GM23248 (cell line): ENCODE measurements at places on chromosomes 12 and 14.

- H3K27ac ChIP-seq, result no peak overlapping the region
- H3K36me3 ChIP-seq, result no peaks in the 10 kb centered on the region
- no peaks in the 10 kb centered on the region for H3K4me1 ChIP-seq
- no peak for DNase-seq
Observed at GRCh38 chr12:3375326-3375725, 115.7 kb upstream of the PRMT8 start.

DNA sequence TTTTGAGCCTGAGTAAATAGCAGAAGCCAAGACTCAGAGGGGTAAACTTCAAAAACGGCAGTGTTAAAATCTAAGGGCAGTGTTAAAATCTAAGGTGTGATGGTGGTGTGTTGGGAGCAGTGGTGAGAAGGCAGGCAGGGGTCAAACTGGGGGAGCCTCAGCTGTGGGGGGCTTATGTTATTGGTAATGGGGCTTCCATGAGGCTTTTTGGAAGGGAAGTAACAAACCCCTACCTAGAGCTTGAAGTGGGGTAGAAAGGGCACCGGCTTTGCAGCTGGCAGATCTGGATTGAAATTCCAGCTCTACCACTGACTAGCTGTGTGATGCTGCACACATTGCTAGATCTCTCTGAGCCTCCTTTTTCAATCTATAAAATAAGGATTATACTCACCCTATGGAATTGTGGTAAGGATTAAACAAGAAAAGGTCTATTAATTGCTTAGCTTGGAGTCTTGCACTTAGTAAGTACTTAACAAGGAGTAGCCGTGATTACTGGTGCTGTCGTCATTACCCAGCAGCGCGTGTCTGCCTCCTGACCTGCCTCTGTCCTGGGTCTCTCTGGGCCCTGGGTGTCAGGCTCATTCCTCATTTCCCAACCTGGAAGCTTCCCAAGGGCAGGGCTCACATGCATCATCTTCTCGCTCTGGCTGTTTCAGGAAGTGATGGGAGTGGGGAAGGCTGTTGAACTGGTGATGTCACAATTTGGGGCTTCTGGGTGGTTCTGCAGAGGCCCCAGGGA is 18.5 kb upstream of the KRT80 start:
- H3K4me3 ChIP-seq, result no peak overlapping the region
- H3K4me1 ChIP-seq, result peaks cover 38% of the 10 kb centered on the region
- no peaks in the 10 kb centered on the region for H3K36me3 ChIP-seq
- no peaks in the 10 kb centered on the region for H3K27me3 ChIP-seq

GRCh38 chr12:4275016-4275869 is 1.7 kb downstream of the CCND2 start:
- peaks cover 84% of the 10 kb centered on the region for H3K27me3 ChIP-seq
- peak overlapping the region; percentile 58 for H3K4me3 ChIP-seq
- peak; percentile 57 for DNase-seq
- no peaks in the 10 kb centered on the region for H3K36me3 ChIP-seq

GRCh38 chr12:3905664-3906063 is 32.5 kb upstream of the PARP11 start:
- no peak overlapping the region for H3K27ac ChIP-seq
- DNase-seq, result no peak
- no peak overlapping the region for H3K4me3 ChIP-seq
- no peaks in the 10 kb centered on the region for H3K4me1 ChIP-seq
- H3K36me3 ChIP-seq, result no peaks in the 10 kb centered on the region

DNA sequence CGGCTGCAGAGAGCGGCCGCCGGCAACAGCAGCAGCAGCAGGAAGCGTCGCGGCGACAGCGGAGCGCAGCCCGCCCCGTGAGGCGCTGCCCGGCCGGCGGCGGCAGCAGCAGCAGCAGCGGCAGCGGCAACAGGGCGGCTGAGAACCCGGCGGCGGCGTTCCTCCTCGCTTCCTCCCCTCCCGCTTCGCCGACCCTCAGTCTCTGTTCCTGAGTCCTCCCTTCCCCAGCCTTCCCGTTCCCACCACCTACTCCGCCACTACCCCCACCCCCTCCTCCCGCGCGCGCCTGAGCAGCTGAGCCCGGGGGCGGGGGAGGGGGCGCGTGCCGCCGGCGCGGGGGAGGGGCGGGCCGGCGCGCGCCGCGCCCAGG is 310 bp downstream of the BICDL1 start:
- H3K27me3 ChIP-seq, result peaks cover 54% of the 10 kb centered on the region
- H3K4me1 ChIP-seq, result no peaks in the 10 kb centered on the region
- no peak overlapping the region for H3K27ac ChIP-seq
- H3K36me3 ChIP-seq, result no peaks in the 10 kb centered on the region

- no peaks in the 10 kb centered on the region for H3K36me3 ChIP-seq
- H3K27me3 ChIP-seq, result peaks cover 35% of the 10 kb centered on the region
- no peak for DNase-seq
- no peak overlapping the region for H3K4me3 ChIP-seq
- H3K4me1 ChIP-seq, result no peaks in the 10 kb centered on the region
Observed at GRCh38 chr14:64698903-64699302, 5.3 kb upstream of the PLEKHG3 start.

DNA sequence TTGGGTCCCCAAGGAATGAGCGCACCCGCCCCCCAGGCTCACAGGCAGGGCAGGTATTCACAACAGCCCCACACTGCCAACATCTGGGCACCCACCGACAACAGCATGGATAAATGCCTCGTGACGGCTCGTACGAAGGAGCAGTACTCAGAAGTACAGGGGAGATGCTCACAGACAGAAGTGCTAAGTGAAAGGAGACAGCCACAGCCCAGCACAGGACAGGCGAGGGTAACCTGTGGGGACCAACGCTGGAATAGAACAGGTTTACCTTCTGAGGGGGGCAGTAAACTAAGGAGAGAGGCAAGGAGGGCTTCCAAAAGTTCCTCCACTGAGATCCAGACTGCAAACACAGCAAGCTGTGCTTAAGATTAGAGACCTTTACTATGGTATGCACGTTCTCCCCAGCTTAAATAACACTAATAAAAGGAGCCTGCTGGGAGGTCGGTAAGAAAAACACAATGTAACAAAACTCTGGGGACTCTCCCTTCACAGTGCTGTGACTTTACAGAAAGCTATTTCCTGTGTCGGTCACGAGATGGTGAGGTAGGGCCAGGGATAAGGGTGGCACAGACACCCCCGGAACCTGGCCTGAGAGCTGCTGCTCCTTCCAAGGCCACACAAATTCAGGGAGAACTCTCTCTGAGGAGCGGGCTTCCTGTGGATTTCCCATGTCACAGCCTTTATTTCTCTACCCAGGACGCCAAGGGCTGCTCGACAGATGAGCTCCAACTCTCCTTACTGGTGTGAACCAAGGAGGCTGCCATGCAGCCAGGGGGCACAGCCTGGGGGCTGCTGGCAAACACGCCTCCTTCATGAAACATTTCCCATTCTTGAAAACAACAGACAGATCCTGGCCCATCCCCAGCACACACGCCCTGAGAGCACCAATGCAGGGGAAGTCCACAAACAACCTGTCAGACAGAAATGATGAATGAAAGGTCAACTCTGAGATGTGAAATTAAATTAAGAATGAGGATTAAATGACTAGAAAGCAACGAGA is 26.3 kb downstream of the SLC15A4 start:
- H3K27ac ChIP-seq, result no peak overlapping the region
- no peak overlapping the region for H3K4me3 ChIP-seq
- no peaks in the 10 kb centered on the region for H3K27me3 ChIP-seq
- peaks cover 20% of the 10 kb centered on the region; the same call in 1 of the 2 replicates for H3K36me3 ChIP-seq

DNA sequence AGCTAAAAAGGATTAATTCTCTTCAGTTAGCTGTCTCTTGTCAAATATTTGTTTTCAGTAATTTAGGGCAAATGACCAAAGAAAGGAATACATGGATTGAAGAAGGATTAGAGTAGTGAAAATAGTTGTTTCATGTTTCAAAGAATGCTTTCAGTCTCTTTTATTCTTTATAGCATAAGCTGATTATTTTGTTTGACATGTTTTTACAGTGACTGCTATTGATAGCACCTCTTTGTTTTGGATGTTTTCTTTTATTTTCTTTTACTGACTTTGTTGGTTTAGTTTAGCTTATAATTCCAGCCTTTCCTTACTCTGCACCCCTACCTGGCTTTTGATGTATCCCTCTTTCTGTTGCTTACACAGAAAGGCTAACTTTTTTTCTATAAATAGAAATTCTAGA is 29.3 kb upstream of the SGPP1 start:
- no peak overlapping the region for H3K27ac ChIP-seq
- no peaks in the 10 kb centered on the region for H3K4me1 ChIP-seq
- H3K4me3 ChIP-seq, result no peak overlapping the region
- H3K27me3 ChIP-seq, result no peaks in the 10 kb centered on the region

GRCh38 chr12:80485222-80485987 is 41.4 kb downstream of the PTPRQ start:
- H3K4me1 ChIP-seq, result 0 out of 2 replicates have a peak, but pooled peaks cover 2% of the 10 kb centered on the region
- H3K4me3 ChIP-seq, result no peak overlapping the region
- no peak overlapping the region for H3K27ac ChIP-seq
- no peaks in the 10 kb centered on the region for H3K27me3 ChIP-seq
- no peaks in the 10 kb centered on the region for H3K36me3 ChIP-seq
- no peak for DNase-seq

- H3K27me3 ChIP-seq, result no peaks in the 10 kb centered on the region
- peaks cover 23% of the 10 kb centered on the region for H3K4me1 ChIP-seq
- no peak overlapping the region for H3K27ac ChIP-seq
- H3K4me3 ChIP-seq, result no peak overlapping the region
Observed at GRCh38 chr14:95496690-95497259, 19.7 kb downstream of the SYNE3 start.

DNA sequence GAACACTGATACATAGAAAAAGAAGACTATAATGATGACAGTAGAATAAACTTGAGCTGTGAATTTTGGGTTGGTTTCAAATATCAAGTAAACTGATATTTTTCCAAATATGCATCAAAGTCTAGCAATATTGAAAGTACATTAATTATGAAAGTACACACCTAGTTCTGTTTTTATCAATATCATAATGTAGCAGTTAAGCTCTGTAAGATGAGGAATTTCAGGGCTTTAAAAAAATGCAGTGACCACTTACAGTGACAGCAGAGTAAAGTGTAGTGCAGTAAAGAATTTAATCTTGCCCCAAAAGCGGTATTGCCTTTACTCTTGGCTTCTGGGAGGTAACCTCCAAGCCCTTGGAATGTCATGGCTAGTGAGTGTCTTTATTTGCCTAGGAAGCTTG is 102.9 kb upstream of the ABCD2 start:
- no peak overlapping the region for H3K27ac ChIP-seq
- no peaks in the 10 kb centered on the region for H3K4me1 ChIP-seq
- no peak for DNase-seq
- H3K27me3 ChIP-seq, result peaks cover 3% of the 10 kb centered on the region; the same call in 1 of the 2 replicates
- no peak overlapping the region for H3K4me3 ChIP-seq

DNA sequence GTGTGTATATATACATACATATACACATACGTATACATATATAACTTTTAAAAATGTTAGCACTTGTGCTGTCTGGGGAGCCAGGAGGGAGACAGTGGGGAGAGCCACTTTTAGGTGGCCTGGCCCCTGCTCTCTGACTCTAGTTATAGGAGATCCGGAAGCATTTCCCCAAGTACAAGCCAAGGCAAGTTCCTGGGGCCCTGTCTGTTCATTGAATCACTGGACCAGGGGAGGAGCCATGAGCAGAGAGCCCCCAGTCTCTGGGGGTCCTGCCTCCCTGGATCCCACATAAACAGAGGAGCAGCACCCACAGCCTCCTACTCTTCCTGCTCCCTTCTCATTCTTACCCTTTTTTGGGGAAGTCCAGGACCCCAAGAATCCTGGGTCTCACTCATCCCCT is 45.4 kb upstream of the TMED10 start:
- no peaks in the 10 kb centered on the region for H3K27me3 ChIP-seq
- peak overlapping the region; percentile 46 for H3K27ac ChIP-seq
- H3K4me3 ChIP-seq, result no peak overlapping the region
- H3K4me1 ChIP-seq, result peaks cover 22% of the 10 kb centered on the region
- no peaks in the 10 kb centered on the region for H3K36me3 ChIP-seq

GRCh38 chr12:25550186-25550585 is 2.9 kb downstream of the LMNTD1 start:
- DNase-seq, result peak; percentile 73
- no peaks in the 10 kb centered on the region for H3K36me3 ChIP-seq
- H3K4me3 ChIP-seq, result no peak overlapping the region

DNA sequence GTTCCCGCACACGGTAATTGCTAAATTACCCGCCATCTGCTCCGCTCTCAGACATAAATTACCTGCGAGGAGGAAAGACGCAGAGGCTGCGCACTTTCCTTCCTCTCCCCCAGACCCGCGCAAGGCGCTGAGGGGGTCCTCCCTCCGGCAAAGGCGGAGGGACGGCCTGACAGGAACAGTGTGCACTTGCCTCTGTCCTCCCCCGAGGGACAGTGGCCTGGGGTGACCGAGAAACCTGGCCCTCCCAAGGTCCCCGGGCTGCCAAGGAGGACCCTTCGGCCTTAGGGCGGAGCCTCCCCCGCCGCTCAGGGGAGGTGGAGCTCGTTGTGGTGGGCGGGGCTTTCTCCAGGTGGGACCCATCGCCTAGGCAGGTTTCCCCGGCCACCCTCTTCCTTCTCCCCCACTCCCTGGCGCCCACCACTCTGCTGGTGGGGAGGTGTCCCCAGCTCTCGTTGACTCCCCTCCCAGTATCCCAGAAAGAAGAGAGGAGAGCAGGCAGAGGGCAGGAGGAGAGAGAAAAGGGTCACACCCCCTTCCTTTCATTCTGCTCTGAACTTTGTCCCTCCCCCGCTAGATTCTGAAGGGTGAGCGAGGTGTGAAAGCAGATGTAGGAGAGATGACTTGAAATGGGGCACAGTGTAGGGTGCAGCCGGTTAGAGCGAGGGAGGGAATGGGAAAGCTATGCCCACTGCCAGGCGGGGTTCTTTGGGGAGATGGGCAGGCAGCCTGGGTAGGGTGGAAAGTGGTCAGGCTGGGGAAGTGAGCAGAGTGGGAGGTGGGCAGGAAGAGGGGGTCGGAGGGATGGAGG is 11.4 kb upstream of the CALCOCO1 start:
- H3K4me3 ChIP-seq, result no peak overlapping the region
- no peak for DNase-seq
- H3K36me3 ChIP-seq, result no peaks in the 10 kb centered on the region
- H3K4me1 ChIP-seq, result peaks cover 4% of the 10 kb centered on the region; the same call in 1 of the 2 replicates
- H3K27me3 ChIP-seq, result peaks cover 43% of the 10 kb centered on the region

DNA sequence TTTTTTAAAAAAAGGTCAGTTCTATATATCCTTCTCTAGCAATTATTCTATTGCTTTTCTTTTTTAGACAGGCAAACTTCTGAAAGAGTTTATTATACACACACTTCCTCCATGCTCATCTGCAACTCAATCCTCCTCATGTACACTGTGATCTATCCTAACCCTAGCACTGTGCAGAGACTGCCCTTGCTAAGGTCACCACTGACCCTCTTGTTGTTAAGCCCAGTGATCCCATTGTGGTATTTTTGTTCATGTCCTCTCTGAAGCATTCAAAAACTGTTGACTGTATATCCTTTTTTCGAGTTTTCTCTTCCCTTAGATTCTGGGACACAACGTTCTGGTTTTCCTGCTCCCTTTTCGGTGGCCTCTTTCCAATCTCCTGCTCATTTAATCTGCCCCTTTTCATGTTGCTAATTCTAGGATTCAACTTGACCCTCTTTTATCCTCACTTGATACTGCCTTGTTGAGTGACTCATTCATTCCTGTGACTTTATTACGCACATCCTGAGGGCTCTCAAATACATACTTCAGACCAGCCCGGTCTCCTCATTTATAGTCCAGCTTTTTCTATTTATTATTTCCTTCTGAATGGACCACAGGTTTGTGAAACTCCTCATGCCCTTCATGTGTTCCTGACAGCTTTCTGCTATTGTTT is 53.9 kb upstream of the PTPRB start:
- no peaks in the 10 kb centered on the region for H3K27me3 ChIP-seq
- DNase-seq, result peak; percentile 43
- peaks cover 5% of the 10 kb centered on the region; the same call in 1 of the 2 replicates for H3K4me1 ChIP-seq
